ENCODE measurements at places on chromosomes 6 and 20.
A peak's percentile ranks its signal among the peaks of the same experiment; 100 is the strongest.

DNA sequence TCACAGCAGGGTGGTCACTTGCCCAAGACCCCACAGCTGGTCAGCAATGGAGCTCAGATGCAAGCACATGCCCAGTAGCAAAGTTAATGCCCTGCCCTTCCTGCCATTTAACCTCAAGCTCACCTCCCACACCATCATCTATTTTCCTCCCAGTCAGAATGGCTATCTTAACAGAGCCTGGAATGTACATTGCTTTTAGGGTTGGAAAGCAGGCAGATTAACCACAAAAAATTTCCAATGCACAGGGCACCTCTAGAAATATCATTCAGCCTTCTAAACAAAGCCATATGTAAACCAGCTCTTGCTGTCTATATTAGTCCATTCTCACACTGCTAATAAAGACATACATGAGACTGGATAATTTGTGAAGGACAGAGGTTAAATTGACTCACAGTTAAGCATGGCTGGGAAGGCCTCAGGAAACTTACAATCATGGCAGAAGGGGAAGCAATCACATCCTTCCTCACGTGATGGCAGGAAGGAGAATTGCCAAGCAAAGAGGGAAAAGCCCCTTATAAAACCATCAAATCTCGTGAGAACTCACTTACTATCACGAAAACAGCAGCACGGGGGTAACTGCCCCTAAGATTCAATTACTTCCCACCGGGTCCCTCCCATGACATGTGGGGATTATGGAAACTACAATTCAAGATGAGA is 106.9 kb downstream of the FYN start:
- DNase-seq = no peak

DNA sequence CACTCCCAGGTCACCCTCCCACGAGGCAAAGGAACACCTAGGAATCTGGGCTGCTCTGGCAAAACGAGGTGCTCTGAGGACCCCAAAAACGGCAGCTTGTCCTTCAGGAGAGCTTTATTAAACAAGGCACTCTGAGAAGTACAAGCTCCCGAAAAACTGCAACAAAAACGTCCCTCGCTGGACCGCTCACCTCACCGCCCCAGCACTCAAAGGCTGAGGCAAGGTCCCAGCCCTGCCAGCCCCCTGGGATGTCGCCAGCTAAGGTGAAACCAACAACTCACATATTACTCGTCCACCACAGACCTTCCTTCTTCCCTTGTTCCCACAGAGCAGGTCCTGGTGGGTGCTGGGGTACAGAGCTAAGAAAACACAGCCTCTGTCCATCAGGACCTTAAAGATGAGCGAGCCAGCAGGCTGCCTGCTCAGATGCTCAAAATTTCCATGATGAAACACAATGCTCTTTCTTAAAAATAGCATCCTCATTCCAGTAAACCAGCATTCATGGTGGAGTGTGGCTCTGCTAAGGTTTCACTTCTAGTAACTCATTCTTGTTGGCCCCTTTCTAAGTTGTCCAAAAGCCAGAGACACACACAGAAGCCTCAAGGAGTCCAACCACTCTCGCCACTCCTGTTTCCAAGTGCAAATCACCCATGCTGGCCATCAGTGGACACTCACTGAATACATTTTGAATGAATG is 35.9 kb downstream of the ATP9A start:
- no peak for DNase-seq

GRCh38 chr6:63121166-63121565 is 90.1 kb upstream of the FKBP1C start:
- DNase-seq = no peak

DNA sequence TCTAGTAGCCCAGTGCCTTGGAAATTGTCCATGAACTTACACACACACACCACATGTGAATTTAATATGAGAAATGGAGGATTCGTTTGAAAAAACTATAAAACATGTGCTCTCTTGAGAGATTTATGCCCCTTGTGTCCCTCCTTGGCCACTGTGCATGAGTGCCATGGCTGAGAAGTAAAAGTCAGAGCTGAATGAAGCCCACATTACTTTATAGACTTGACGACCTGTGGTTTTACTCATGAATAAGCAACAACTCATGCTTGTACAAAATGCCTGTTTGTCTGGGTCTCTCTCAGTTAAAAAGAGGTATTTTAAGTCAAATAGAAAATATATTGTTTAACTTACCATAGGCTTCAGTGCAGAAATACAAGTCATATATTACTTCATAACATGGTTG is 102.7 kb downstream of the KCNQ5 start:
- DNase-seq = no peak

DNA sequence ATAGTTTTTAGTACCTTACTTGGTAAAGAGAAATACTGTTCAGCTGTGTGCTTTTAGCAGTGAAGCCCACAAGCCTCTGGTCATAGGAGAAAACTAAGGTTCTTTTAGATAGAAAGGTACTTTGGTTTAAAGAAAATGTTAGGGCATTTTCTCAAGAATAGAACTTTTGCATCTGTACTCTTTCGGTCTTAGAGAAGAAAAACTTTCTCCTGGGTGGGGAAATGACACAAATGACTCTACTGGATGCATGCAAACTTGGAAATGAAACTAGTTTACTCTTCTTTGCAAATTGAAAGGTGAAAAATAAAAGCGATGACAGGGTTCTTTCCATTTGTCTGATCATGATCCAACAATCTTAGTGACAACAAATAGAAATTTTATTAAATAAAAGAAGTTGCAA is 2.1 kb upstream of the TMEM217 start:
- peak; percentile 7 for DNase-seq

GRCh38 chr6:154390034-154390433 is 33.4 kb upstream of the IPCEF1 start:
- no peak for DNase-seq

- DNase-seq = no peak
Measured at GRCh38 chr20:56806952-56807517, 177.9 kb downstream of the TFAP2C start.

GRCh38 chr20:32316667-32317066 is 39.2 kb downstream of the KIF3B start:
- DNase-seq = no peak

DNA sequence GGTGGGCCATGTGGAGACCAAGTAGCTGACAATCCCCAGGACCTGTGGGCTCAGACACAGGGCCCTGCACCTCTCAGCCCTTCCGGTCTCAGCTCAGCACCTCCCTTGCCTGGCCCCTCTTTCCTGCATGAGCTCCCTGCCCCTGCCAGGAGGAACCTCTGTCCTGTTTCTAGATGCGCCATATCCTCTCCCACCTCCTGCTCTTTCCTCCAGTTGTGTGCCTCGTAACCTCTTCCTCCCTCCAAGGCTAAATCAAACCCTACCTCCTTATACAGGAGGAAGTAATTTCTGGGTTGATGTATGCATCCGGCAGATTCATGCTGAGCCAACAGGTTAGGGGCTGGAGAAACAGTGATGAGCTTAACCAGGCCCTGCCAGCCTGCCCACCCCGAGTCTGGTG is 30.9 kb downstream of the ITPR3 start:
- no peak for DNase-seq

- no peak for DNase-seq
Measured at GRCh38 chr6:111477481-111477938, 5.5 kb downstream of the REV3L start.

GRCh38 chr20:57158474-57158873 is 108.0 kb downstream of the BMP7 start:
- DNase-seq = no peak

DNA sequence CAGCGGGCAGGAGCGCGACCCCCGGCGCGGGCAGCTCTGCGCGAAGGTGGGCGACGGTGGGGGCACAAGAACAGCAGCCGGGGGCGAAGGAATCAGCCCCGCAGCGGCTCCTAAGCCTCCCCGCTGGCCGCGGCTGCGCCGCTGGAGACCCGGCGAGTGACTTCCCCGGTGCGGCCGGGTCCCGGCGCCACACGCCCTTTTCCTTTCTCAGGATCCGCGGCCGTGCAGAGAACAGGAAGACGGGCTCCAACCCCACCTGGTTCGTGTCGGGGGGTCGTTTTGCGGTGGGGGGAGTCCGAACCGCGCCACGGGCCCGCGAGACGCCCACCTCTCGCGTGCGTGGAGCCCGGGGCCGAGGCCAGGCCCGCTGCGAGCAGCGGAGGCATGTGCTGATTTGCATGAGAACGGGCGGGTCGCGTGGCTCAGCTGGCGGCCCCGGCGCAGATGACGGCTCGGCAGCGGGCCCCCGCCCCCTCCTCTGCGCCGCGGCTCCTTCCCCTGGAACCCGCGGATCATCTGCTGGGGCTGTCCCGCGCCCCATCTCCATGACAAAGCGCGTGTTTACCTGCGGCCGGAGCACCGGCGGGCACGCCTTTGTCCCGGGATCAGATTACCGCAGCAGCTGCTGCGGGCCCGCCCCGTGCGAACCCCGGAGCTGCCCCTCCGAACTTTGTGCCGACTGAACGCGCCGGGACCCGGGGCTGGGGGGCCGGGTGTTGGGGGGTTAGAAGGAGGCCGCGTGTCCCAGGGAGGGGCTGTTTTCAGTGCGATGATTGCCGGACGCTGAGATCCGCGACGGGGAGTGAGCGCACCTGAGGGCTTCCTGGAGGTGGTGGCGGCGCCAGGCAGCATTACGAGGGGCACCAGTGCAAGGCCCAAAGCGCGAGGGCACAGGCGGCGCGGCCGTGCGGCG is 4.9 kb upstream of the DLL1 start:
- no peak for DNase-seq

GRCh38 chr6:147662646-147663045 is 154.2 kb downstream of the SAMD5 start:
- no peak for DNase-seq

DNA sequence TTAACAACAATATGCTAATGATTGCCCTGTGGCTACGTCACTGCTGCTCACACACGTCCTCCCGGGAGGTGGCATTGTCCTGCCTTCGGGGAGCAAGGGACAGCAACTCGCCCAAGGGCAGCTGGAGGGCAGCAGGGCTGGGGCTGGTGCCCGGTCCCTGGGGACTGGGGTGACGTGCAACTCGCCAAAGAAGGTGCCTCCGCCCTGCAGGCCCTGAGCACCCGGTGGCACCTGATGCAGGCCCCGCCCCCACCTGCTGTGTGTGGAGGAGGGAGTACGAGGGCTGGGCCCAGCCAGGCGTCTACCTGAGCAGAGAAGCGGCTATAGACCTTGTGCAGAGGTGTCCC is 64.8 kb upstream of the SLCO4A1 start:
- no peak for DNase-seq

GRCh38 chr6:18328070-18328469 is 59.1 kb upstream of the RNF144B start:
- no peak for DNase-seq
